Caki2 (cell line): ENCODE measurements at places on chromosomes 6 and 20. TPM values are rescaled to one million over a fixed set of nuclear protein-coding genes. Genes with fewer than 3 reads are reported as not detected.
A peak's percentile ranks its signal among the peaks of the same experiment; 100 is the strongest.

DNA sequence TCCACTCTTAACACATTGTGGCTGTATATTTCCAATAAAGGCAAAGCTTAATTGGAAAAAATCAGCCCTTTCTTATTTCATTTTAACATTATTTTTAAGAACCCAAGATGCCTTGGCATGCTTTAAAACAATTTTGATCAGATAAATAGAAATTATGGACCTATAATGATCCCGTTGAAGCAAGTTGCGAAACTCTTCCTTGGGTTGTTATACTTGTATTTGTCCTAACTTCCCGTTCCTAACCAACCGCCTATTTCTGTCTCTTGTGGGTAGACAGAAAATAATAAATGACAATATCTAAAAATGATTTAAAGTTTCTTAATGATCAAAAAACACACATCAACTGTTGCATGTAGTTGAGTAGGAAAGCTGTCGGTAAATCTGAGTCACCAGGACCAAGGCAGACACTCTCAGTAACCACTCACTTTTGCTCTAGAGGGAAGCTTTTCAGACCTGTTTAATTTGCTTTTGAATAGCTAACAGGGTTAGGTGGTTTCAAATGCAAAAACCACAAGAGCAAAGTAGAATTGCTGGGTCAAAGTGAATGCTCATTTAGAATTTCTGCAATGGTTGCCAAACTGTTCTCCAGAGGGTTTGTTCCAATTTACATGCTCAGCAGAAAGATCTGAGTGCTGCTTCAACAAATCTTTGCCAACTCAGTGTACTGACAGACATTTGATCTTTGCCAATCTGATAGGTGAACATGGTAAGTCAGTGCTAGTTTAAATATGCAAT is 34.2 kb upstream of the KCNK5 start:
- no peak for DNase-seq

DNA sequence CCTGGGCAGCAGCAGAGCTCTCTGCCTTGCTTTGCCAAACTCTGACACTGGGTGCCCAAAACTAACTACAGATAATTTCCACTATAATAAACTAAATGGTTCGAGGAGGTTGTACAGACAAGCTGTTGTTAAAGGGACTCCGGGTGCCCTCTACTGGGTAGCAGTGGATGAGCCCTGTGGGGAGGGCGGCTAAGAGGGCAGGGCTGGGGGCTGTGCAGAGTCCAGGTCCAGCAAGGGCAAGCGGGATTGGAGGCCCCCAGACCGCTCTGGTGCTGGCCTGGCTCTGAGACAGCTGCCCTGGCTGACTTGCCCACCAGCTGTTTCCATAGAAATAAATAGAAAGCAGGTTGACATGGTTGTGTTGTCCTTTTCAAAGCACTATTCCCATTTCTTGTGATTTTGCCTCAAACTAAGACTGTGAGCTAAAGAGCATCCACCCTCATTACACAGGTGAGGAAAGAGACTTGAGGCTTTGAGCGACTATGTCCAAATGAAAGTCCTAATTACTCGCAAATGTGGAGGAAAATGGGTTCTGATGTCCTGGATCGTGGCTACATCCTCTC is 167.6 kb upstream of the CST7 start:
- DNase-seq, result peak; percentile 19

DNA sequence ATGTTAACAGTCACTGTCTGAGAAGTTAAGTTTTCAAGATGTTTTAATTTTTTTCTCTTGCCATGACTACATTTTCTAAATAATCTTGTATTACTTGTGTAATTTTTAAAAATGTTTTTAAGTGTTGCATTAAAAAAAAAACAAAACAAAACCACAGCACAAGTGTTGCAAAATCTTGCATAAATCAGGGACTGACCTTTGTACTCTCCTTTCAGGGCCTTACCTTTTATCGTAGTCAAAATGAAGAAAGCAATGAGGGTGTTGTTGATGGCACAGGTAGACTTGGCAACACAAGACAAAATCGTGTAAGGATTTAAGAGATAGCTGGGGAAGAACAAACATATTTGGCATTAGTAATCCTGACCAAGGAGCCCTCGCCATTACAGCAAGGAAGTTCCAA is 42.5 kb downstream of the PIGU start:
- no peak for DNase-seq

GRCh38 chr20:36202891-36203338 is 33.4 kb upstream of the AAR2 start:
- DNase-seq, result peak; percentile 38

DNA sequence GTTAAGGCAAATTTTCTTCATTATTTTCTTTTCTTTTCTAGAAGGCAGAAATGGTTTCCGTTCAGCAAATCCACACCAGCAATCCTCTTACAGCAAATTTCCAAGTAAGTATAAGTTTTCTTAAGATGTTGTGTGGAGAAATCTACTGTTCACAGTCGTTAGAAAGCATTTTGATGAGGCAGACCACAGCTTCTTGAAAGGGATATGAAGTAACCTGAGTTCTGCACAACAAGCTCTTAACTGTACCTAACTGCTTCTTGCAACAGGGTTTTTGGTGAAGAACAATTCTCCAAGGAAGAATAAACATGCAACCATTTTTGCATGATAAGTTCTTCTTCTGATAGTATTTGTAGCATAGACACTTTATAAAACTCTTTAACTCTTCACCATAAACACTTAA is 45.3 kb upstream of the STXBP5 start:
- no peak for DNase-seq

- DNase-seq, result no peak
These were observed 61.1 kb downstream of the TAF4 start for GRCh38 chr20:62004614-62005013.

DNA sequence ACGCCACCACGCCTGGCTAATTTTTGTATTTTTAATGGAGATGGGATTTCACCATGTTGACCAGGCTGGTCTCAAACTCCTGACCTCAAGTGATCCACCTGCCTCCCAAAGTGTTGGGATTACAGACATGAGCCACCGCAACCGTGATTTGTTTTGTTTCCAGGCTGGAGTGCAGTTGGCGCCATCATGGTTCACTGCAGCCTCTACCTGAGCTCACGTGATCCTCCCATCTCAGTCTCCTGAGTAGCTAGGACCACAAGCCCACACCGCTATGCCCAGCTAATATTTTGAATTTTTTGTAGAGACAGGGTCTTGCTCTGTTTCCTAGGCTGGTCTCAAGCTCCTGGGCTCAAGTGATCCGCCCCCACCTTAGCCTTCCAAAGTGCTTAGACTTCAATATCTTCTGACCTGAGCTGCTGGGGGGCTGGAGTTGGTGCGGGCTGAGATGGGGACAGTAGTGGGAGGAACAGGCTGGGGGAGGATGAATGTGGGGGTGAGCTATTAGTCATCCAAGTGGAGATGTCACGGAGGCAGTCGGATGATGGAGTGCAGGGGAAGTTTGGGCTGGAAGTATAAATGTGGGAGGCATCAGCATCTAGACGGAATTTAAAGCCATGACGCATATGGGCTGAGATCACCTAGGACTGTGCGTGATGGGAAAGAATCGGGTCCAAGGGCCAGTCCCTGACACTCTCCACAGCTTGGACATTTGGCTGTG is 23.1 kb upstream of the ZMYND8 start:
- no peak for DNase-seq

DNA sequence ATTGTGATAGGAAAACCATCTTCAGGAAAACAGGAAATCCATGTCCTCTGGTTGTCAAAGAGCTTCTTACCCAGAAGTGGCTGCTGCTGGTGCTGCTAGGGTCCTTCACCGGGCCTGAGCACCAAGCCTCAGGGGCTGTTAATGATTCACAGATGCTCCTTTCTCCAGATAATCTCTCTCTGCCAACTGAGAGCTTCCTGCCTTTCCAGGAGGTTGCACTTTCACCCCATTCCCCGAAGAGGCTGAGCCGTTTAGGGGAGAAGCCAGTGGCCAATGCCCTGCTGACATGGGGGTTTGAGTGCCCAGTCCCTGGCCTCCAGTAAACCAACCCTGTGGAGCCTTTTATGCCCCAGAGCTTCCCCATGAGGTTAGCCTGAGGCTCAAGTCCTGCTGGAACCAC is 122.4 kb downstream of the CBLN4 start:
- peak; percentile 19 for DNase-seq

DNA sequence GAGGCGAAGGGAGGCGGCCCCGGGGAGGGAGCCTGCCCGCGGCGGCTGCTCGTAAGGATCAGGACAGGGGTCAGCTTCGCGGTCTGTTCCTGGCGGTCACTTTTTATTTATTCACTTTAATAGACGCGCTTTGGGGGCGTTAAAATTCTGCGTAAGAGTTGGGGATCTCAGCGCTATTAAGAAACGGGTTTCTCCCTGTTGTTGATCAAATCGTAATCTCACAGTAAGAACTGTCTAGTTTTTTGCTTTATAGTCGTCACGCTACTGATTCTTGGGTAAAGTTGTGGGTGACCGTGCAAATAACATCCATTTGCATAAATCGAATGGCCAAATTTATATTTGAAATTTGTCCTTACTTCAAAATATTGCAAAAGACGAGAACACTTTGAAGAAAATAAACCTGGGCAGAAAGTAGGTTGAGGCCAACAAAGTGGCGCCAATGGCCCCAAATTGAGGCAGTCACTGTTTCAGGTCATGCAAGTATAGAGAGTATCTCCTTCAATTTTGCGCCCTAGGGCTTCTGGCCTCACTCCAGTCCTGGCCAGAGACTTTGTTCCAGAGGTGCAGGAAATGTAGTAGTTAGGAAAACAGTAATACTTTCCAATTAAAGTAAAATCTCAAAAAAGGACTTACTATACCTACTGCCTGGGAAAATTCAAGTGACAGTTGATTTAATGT is 963 bp upstream of the RMND1 start:
- no peak for DNase-seq

GRCh38 chr20:49928411-49929141 is 7.6 kb upstream of the RNF114 start:
- DNase-seq, result peak; percentile 82

GRCh38 chr20:43292222-43292621 is 102.5 kb upstream of the PTPRT start:
- no peak for DNase-seq

GRCh38 chr20:58133020-58133808 is 95.2 kb downstream of the ANKRD60 start:
- DNase-seq, result no peak

SLC35F1 gene
- not detected in 2 replicates for total RNA-seq

HELZ2 gene
- 26.3 and 30.3 TPM in 2 replicates for total RNA-seq

HM13 gene
- 283 and 338 TPM in 2 replicates for total RNA-seq

FKBP1C gene
- total RNA-seq, result 0.10 and 0.17 TPM in 2 replicates

RPS18 gene
- total RNA-seq, result 3,205 and 3,207 TPM in 2 replicates

GNRH2 gene
- not detected in 2 replicates for total RNA-seq

COL9A3 gene
- total RNA-seq, result not detected in 2 replicates

SFTA2 gene
- total RNA-seq, result not detected in 2 replicates

KCNK16 gene
- total RNA-seq, result not detected in 2 replicates
